ENCODE measurements at places on chromosomes 2 and 18. TPM values are rescaled to one million over a fixed set of nuclear protein-coding genes. Genes with fewer than 3 reads are reported as not detected.
A peak's percentile ranks its signal among the peaks of the same experiment; 100 is the strongest.

GRCh38 chr18:59957957-59958356 is 58.2 kb downstream of the PMAIP1 start:
- peak; percentile 47 for DNase-seq

- peak; percentile 51 for DNase-seq
Measured at GRCh38 chr2:71882949-71883472, 264.7 kb downstream of the CYP26B1 start.

DNA sequence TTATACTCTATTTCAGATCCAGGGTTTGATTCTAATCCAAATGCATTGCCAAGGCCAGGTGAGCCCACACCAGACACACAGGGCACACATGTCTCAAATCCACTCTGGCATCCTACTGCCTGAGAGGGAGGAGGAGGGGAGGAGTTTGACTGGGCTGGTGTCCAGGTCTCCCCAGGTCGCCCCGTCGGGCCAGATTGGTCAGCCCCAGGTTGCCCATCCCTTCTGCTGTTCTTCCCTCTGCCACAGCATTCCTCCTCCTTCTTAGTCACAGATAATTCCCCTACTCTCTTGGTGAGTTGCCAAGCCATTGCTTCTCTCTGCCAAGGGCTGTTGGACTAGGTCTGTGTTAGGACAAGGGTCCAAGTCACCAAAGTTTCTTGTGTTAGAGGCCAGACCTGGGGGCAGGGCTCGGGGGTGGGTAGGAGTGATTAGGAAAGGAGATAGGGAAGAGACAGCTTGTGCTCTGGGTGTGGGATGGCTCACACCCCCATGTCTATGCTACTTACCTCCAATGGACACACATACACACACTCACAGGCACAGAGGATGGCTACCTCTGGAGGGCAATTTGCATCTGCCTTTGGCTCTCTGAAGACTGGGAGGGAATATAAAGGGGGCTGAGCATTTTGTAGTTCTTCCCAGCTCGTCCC is 2.5 kb upstream of the EGR4 start:
- DNase-seq = no peak

DNA sequence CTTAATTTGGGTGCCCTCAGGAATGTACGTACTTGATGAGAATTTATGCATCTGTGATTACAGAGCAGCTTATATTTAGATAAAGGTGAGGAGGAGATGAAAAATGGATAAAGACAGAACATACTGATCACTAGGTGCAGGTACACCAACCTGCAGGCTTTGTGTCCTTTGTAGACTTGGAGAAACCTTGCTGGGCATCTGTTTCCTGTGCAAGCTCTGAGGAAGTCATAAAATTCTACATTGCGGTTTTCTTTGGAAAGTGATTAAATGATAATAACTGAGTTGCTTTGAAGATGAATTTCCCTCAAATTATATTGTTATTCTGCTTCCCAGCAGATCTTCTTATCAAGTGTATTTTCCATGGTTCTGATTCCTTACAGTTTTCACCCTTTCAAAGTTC is 7.7 kb downstream of the RAB27B start:
- DNase-seq = no peak

- no peak for DNase-seq
Measured at GRCh38 chr18:60838677-60839076, 466.1 kb upstream of the MC4R start.

DNA sequence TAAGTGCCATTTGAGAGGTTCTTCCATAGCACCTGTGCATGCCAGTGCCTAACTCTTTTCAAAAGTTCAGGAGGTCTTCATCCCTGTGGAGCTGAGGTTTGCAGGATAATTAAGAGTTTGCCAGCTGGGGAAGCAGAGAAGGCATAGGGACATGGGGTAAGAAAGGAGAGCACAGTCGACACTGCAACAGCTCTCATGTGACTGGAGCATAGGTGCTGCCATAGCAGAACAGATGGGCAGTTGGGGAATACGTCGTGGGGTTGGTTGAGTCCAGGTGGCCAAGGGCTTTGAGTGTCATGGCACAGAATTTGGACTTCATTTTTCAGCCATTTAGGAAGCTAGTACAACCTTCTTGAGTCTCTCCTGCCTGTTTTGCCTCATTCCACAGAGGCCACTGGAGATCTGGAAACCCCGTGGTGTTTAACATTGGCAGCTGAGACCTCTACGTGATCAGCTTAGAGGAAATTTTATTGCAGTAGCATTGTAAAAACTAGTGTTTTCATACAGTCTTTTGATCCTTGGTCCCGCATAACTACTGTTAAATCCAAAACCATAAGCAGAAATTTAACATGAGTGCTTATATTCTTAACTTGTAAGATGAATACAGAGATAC is 65.1 kb downstream of the CRIM1 start:
- no peak for DNase-seq

- no peak for DNase-seq
Measured at GRCh38 chr2:200961674-200962073, 1.8 kb downstream of the ORC2 start.

- peak; percentile 88 for DNase-seq
Measured at GRCh38 chr2:177254433-177255226, 9.9 kb downstream of the NFE2L2 start.

The NT5DC4 gene
- total RNA-seq = not detected

The UNC80 gene
- not detected for total RNA-seq

The SP140 gene
- 9.8 TPM for total RNA-seq

Measured in transverse colon (tissue), 4 donors.